Upper lobe of right lung (tissue), 1 donor: ENCODE measurements at places on chromosomes 7 and 10. TPM values are rescaled to one million over a fixed set of nuclear protein-coding genes. Genes with fewer than 3 reads are reported as not detected.

DNA sequence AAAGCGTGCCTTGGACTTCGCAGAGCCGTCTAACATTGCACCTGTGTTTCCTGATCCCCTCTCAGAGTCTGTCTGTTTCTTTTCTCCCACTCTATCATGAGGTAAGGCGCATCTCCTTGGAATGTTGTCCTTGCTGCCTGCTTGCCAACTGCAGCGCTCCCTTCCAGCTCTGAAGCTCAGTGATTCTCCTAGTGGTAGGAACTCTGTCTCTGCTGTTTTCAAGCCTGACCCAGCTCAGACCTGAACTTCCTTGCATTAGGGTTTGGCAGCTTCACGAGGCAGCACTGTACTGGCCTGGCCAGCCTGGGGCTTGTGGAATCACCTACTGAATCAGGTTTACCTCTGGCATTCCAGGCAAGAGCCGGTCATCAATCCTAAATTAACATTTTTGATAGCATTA is 123.9 kb downstream of the CREB5 start:
- no peak overlapping the region for H3K27ac ChIP-seq
- no peak overlapping the region for H3K4me3 ChIP-seq
- no peak for DNase-seq
- peaks cover 3% of the 10 kb centered on the region for H3K4me1 ChIP-seq
- no peaks in the 10 kb centered on the region for H3K36me3 ChIP-seq

Gene RARRES2
- total RNA-seq, result 259 TPM

Gene MMRN2
- total RNA-seq, result 86.3 TPM

DNA sequence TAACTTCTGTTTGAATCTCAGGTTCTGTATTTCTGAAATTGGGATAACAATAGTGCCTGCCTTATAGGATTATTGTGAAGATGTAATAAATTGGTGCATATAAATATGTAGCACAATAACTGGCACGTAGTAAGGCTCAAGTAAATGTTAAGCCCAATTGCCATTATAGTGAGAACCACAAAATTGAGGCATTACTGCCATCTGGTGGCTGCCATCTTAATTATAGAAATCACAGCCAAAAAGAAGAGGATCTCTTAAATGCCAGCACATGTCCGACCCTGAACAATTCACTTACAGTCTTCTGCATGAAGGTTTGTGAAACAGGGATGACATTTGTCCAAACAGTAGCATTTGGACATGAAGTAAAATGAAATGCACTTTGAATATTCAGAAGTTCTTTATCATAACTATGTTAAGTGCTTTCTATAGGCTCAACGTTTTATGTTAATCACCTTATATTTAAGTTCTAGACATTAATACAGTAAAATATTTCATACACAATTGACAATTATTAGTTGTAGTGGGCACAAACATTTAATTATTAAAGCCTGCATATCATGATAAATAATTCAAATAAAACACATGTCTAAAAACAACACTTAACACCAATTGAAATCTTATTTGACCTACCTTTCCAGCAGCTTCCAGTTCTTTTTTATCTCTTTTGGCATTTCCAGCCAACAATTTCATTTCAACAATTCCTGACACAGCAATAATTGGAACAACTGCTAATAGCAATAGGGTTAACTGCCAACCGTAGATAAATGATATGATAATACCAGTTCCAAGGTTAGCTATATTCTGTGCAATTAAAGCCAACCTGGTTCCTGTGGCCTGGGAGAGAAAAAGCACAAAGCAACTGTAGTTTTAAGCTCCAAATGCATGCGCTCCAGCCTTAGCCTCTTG is 58.5 kb downstream of the ABCB4 start:
- DNase-seq, result no peak
- no peaks in the 10 kb centered on the region for H3K27me3 ChIP-seq
- no peaks in the 10 kb centered on the region for H3K4me1 ChIP-seq
- no peaks in the 10 kb centered on the region for H3K36me3 ChIP-seq

GRCh38 chr10:77490534-77491314 is 146.9 kb downstream of the KCNMA1 start:
- H3K36me3 ChIP-seq, result no peaks in the 10 kb centered on the region
- no peak overlapping the region for H3K4me3 ChIP-seq
- H3K4me1 ChIP-seq, result no peaks in the 10 kb centered on the region
- DNase-seq, result no peak

Gene TRIM74
- not detected for total RNA-seq

DNA sequence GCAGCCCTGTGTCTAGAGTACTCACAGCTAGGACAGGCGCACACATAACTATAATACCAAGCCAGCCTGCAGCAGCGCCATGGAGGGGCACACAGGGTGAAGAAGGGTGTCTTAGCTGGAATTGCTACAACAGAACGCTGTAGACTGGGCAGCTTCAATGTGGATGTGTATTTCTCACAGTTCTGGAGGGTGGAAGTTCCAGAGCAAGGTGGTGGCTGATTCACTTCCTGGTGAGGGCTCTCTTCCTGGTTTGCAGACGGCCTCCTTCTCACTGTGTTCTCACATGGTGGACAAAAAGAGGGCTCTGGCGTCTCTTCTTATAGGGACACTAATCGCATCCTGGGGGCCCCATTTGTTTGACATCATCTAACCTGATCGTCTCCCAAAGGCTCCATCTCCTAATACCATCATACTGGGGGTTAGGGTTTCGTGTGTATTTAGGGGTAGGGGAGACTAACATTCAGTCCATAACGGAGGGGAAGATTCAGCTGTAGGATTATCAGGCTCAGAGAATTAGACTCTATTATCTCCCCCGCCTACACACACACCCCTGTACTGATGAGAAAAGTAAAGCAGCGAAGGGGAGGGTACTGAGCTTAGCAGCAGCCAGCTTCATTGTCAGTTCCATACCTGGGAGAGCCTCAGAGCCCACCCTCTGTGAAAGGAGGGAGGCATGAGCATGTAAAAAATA is 289.1 kb downstream of the CCDC3 start:
- no peak overlapping the region for H3K4me3 ChIP-seq
- DNase-seq, result no peak
- no peaks in the 10 kb centered on the region for H3K27me3 ChIP-seq
- no peak overlapping the region for H3K27ac ChIP-seq
- peaks cover 22% of the 10 kb centered on the region for H3K4me1 ChIP-seq
- no peaks in the 10 kb centered on the region for H3K36me3 ChIP-seq

GRCh38 chr7:117648203-117648866 is 168.5 kb downstream of the CFTR start:
- no peak overlapping the region for H3K27ac ChIP-seq
- no peaks in the 10 kb centered on the region for H3K27me3 ChIP-seq
- H3K36me3 ChIP-seq, result no peaks in the 10 kb centered on the region
- DNase-seq, result no peak
- no peak overlapping the region for H3K4me3 ChIP-seq
